HT1080 (cell line): ENCODE measurements at places on chromosomes 4 and X.

GRCh38 chrX:42824541-42824940 lies 46.6 kb upstream of the PPP1R2C start:
- no peak for DNase-seq

- DNase-seq: no peak
These were observed 15.3 kb downstream of the COQ2 start for GRCh38 chr4:83269256-83269655.

DNA sequence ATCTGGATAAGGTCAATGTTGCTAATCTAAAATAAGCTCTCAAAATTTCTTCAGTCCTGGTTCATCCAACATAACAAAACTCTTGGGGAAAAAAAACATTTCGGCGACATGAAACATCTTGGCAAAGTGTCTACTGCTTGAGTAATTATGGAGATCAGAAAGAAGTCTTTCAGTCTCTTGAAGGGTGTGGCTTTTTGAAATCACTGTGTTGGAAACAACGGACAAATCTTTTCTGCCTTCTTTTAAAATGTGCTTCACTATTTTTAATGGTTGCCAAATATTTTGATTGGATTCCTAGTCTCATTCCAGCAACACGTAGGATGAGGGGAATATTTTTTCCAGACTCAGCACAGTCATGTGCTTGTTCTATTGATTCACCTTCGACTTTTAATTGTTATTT lies 138.6 kb downstream of the KLHL8 start:
- no peak for DNase-seq

DNA sequence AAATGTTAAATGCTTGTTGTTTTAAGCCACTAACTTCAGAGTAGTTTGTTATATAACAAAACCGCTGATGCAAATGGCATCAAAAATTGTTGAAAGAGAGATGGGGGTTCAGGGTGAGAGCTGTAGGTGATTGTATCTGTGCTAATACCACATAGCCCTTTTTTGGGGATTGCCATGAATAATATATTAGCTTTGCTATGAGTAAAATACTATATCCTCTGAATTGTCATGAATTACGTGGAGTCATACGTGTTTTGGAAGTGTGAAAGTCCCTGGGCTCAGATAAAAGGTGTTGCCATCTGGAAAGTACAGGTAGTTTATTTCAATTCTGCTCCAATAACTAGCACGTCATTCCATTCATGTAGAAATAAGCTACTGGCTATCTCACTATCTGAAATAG lies 30.6 kb downstream of the DYNLT3 start:
- no peak for DNase-seq

DNA sequence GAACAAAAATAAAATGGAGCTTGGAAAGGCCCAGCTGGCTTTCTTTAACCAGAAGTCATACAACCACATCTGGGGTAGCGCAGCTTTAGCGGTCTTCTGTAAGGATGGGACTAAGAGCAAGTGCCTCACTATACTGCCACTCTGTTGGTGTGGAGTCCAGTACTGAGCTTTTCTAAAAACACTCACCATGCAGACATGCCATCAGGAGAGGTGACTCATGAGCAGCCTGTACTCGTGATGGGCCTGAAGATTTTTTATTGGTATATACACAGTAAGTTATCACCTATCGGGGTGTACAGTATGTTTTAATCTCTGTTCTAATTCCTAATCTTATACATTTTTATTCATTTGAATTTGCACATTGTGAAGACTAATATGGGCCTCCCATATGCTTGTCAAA lies 9.6 kb downstream of the PPP3CA start:
- peak; percentile 63 for DNase-seq

- peak; percentile 59 for DNase-seq
These were observed 270.3 kb downstream of the DTHD1 start for GRCh38 chr4:36551697-36552214.

DNA sequence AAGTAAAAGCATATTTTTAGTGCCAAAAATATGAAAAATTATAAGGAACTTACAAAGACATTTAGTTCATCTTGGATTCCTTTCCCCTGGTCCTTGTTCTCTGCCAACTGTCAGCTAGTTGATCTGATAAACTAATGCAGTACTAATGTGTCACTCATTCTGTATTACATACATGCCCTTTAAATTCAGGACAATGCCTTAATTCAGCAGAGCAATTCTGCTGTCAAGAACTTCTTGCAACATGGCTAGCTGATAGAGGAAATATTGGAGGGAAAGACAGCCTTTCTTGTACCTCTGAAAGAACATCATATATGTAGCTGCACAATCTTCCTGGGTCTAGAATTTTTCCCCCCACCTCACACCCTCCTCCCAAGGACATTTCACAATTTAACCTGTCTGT lies 480.1 kb downstream of the RPA4 start:
- no peak for DNase-seq

DNA sequence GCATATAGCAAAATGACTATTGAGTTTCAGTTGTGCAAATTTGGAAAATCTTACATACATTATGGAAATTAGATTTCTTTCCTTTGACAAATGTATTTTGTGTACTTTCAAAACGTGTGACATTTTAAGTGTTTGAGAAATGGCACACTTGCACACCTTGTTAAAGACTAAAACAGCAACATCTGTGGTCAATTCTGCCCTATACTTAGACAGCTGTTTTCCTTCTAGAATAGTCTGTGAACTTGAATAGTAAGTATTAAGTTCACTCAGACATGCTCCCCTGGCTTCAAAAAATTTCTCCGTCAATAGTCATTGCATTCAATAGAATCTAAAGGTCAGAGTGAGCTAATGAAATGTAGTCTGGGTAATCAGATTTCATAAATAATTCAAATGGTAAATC lies 21.7 kb upstream of the TBC1D9 start:
- no peak for DNase-seq
